Stimulated activated CD8-positive, alpha-beta memory T cell treated with anti-CD3 and anti-CD28 coated beads, Interleukin-15, amount 100 ng/mL, for 24 hours (primary cell): ENCODE measurements at places on chromosomes 11 and 22.

DNA sequence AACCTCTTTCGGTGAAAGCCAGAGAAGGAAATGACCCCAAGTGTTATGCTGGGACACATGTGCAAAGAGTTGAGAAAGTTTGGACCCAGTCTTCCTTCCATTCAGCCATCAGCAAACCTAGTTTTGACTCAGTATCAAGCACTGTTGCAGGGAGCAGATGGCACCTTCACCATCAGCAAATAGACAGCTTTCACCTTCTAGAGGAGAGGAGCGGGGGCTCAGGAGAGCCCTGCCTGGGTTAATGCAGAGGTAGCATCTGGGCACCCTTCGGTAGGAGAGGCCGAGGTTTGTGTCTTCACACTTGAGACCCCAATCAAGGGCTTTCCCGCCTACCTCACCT, 16.2 kb upstream of the MFRP start:
- no peak for DNase-seq

DNA sequence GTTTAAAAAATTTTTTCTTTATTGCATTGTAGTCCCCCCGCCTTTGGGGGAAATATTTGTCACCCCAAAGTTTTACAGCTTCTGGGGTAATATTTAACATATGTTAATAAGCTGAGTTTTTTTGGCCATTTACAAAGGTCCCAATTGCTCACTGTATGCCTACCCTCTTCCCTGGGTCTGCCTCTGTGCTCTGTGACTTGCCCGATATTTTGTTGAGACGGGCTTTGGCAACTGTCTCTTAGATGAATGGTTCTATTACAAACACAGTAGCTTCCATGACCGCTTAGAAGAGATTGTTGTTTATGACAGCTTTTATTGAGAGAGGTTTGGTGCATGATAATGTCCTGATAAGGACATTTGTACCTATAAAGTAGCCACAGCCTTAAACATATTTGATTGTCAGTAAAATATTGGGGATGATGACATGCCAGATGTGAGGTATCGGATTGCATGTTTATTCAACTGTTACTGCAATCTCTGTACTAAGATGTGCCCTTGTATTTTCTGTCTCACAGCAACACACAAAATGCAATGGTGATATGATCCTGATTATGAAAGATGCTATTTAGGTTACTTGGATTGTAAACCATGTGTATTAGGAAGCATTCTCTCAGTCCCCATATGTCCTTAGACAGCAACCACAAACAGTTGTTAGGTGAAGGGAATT, 103.1 kb downstream of the TEAD1 start:
- no peak for DNase-seq

- no peak for DNase-seq
Measured at GRCh38 chr11:108670451-108670850, 5.6 kb downstream of the DDX10 start.

DNA sequence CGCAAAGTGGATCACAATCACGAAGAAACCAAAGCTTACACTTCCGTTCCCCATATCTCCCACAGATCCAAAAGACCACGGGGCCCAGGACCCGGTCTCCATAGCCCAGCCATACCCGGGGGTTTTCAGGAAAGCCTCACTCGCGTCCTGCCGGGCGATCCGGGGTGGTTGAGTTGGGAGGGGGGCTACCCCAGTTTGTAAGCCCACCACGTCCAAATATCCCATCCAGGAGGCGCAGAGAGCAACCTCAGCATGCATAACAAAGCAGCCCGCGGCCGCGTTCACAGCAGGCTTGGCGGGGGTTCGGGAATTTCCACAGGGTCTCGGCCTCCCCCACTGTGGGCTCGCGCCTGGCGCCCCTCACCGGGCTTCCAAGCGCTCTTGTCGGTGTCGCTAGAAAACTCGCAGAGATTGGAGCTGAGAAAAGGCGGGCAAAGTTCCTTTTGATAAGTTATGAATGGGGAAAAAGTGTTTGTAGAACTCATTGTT, 9.5 kb downstream of the SDF2L1 start:
- DNase-seq: no peak

GRCh38 chr22:34344702-34345101, 424.4 kb upstream of the LARGE1 start:
- DNase-seq: no peak

DNA sequence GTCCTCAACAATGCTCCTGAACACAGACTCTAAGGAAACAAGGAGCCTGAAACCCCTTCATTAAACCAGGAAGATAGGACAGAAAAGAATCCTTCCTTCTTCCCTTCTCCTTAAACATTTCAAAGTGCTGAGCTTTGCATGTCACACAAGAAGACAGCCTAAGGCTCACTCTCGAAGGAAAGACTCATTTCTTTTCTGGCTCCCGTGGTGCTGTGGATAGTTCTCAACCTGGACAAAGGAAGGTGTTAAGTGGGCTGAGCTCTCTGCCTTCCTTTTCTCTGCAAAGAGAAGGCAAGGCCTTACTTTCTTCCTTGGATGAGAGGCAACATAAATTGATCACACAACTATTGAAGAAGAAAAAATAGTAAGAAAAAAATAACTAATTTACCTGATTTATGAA, 452.4 kb upstream of the DDI1 start:
- DNase-seq: no peak
